Stimulated activated CD4-positive, alpha-beta T cell treated with anti-CD3 and anti-CD28 coated beads, Interleukin-1b, Interleukin-23, amount 100 ng/mL, for 24 hours (primary cell): ENCODE measurements at places on chromosomes 1 and 21.

- DNase-seq, result no peak
Measured at GRCh38 chr1:164519426-164519825, 39.6 kb upstream of the PBX1 start.

DNA sequence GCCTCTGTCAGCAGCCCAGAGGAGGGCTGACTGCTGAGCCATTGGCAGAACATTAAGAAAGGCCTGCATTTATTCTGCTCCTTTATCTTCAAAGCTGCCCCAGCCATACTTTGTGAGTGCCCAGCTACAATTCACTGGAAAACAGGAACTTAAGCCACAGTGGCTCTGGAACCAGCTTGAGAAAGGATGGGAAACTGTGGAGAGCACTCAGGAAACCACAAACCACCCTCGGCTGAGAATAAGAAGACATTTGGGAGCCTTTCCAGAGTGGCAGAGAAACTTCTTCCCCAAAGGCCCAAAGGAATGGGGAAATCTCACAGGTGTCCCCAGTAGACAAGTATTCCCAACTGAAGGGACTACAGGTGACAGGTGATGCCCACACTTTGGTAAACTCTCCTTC lies 1.8 kb downstream of the LAMB3 start:
- no peak for DNase-seq

- DNase-seq, result no peak
Measured at GRCh38 chr1:66768965-66769364, 16.7 kb downstream of the DYNLT5 start.

GRCh38 chr1:86175756-86176155 lies 19.2 kb upstream of the COL24A1 start:
- DNase-seq, result no peak

GRCh38 chr1:21506804-21507203 lies 2.4 kb upstream of the ALPL start:
- DNase-seq, result no peak

DNA sequence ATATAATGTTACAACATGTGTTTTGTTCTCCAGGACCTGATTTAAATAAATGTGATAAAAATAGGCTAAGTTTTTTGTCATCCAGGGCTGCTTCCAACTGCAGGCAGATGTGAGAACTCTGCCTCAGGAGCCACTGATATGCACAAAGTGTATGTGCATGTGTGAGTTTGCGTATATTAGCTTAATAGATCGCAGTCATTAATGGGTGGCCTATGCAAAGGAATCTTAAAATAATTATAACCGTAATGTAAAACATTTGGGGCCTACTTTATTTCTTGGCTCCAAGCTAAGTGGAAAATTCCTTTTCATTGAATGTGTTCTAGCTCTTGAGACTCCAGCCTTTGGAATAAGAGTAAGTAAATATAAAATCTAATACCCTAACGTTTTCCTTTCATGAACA lies 16.8 kb downstream of the DHX9 start:
- no peak for DNase-seq

- no peak for DNase-seq
Measured at GRCh38 chr1:68111519-68112436, 61.4 kb upstream of the DIRAS3 start.
